Uterus (tissue), 4 donors: ENCODE measurements at places on chromosomes 16 and 17. TPM values are rescaled to one million over a fixed set of nuclear protein-coding genes. Genes with fewer than 3 reads are reported as not detected.

Gene WNK4
- 0.34 TPM for total RNA-seq

Gene SHISA9
- 0.27 TPM for total RNA-seq

Gene CD68
- 7.4 TPM for total RNA-seq

Gene PNPO
- total RNA-seq = 17.2 TPM

Gene PSMC3IP
- total RNA-seq = 5.5 TPM

Gene NPIPB6
- 2.0 TPM for total RNA-seq

Gene CES5A
- not detected for total RNA-seq

Gene CSH1
- total RNA-seq = not detected

Gene KAT2A
- 20.9 TPM for total RNA-seq

Gene TMEM238L
- not detected for total RNA-seq

Gene SCIMP
- total RNA-seq = 0.62 TPM

Gene FLYWCH2
- 35.6 TPM for total RNA-seq

Gene C16orf95
- 3.2 TPM for total RNA-seq

Gene JPT1
- total RNA-seq = 46.8 TPM

Gene IRF8
- total RNA-seq = 3.7 TPM

Gene ZPBP2
- total RNA-seq = not detected
